ENCODE measurements at places on chromosomes 2 and 18. TPM values are rescaled to one million over a fixed set of nuclear protein-coding genes. Genes with fewer than 3 reads are reported as not detected.
A peak's percentile ranks its signal among the peaks of the same experiment; 100 is the strongest.

DNA sequence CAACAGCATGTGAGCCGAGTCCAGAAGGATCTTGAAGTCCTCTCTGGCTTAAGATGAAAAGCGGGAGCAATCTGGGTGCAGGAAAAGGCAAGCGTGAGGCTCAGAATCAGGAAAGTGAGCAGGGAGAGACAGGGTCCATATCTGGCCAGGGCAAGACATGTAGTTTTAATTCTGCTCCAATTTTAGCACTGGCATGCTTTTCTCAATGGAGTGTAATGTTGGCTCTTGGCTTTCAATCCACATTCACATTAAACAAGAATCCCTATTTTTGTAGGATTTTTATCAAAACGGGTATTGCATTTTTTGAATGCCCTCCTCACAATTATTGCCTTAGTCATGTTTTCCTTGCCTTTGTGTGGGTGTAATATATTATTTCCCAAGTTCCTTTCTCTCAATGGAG lies 6.0 kb downstream of the SPATA3 start:
- 0 out of 2 replicates have a peak, but pooled peaks cover 8% of the 10 kb centered on the region for H3K27me3 ChIP-seq
- DNase-seq: no peak
- H3K36me3 ChIP-seq: no peaks in the 10 kb centered on the region
- no peak overlapping the region for H3K4me3 ChIP-seq
- no peaks in the 10 kb centered on the region for H3K4me1 ChIP-seq

DNA sequence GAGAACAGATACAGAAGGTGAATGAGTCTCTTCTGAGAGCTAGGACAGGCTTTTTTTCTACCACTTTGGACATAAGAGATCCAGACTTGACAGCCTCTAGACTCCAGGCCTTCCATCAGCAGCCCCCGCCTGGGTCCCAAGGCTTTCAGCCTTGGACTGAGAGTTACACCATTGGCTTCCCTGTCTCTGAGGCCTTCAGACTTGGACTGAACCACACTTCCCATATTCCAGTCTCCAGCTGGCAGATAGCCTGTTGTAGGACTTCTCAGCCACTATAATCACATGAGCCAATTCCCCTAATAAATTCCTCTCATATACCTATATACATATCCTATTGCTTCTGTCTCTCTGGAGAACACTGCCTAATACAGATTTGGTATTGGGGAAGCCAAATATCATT lies 128.2 kb downstream of the MCFD2 start:
- no peaks in the 10 kb centered on the region for H3K36me3 ChIP-seq
- DNase-seq: no peak
- H3K4me3 ChIP-seq: no peak overlapping the region
- no peak overlapping the region for H3K27ac ChIP-seq
- H3K27me3 ChIP-seq: no peaks in the 10 kb centered on the region

DNA sequence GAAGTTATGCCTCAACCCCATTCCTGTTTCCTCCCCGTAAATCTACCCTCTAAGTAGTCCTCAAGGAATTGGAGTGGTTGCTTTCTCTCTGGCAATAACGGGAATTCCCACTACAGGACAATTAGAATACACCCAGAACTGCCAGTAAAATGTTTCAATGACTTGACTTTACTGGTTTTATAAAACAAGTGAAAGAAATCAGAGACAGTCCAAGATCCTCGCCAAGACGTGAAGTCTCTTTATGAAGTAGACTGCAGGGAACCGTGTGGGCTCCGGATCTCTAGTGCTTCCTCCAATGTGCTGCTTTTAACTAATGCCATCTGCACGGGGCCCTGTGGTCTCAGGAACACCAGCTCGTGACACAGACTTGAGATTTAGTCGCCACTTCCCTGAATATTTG lies 101.4 kb downstream of the CPO start:
- H3K4me1 ChIP-seq: peaks cover 24% of the 10 kb centered on the region
- DNase-seq: no peak
- no peak overlapping the region for H3K27ac ChIP-seq
- no peaks in the 10 kb centered on the region for H3K27me3 ChIP-seq
- no peaks in the 10 kb centered on the region for H3K36me3 ChIP-seq
- H3K4me3 ChIP-seq: no peak overlapping the region

GRCh38 chr2:22497789-22498188 lies 887.2 kb upstream of the KLHL29 start:
- no peak overlapping the region for H3K4me3 ChIP-seq
- no peak for DNase-seq
- H3K4me1 ChIP-seq: no peaks in the 10 kb centered on the region
- no peaks in the 10 kb centered on the region for H3K27me3 ChIP-seq
- no peak overlapping the region for H3K27ac ChIP-seq

DNA sequence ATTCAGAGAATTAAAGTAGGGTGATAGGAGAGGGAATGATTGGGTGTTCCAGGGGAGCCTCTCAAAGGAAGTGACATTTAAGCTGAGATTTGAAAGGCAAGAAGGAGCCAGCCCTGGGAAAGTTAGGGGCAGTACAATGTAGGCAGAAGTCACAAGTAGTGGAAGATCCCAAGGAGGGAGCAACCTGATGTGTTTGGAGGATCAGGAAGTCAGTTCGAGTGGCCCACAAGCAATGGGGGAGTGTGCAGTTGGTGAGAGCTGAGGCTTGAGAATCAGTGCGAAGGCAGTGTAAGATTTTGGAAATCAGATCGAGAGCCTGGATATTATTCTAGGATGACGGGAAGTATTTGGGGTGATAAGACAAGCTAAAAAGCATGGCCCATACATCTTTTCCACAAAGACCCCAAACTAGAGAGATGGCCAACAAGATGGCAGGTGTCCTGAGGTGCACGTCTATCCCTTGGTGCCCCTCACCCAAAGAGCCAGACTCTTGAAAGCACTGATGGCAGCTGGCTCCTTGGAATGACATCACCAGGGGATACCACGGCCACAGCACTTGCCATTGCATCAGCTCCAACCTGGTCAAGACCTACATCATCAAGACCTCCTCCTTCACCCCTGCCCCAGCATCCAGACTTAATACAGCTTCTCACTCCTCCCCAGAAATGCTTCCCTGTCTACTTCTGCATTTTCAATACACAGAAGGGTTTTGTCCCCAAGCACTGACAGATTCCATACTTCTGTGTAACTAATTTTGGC lies 127.3 kb downstream of the BCL2 start:
- no peak for DNase-seq
- no peak overlapping the region for H3K27ac ChIP-seq
- H3K36me3 ChIP-seq: no peaks in the 10 kb centered on the region
- H3K27me3 ChIP-seq: no peaks in the 10 kb centered on the region
- H3K4me1 ChIP-seq: no peaks in the 10 kb centered on the region

- no peak overlapping the region for H3K27ac ChIP-seq
- H3K4me3 ChIP-seq: no peak overlapping the region
- H3K4me1 ChIP-seq: peaks cover 8% of the 10 kb centered on the region
- no peaks in the 10 kb centered on the region for H3K36me3 ChIP-seq
These were observed 205.8 kb downstream of the SEPTIN10 start for GRCh38 chr2:109408043-109408335.

- H3K27ac ChIP-seq: no peak overlapping the region
- H3K36me3 ChIP-seq: no peaks in the 10 kb centered on the region
- H3K4me1 ChIP-seq: peaks cover 35% of the 10 kb centered on the region
These were observed 10.5 kb downstream of the ONECUT2 start for GRCh38 chr18:57445488-57446319.

DNA sequence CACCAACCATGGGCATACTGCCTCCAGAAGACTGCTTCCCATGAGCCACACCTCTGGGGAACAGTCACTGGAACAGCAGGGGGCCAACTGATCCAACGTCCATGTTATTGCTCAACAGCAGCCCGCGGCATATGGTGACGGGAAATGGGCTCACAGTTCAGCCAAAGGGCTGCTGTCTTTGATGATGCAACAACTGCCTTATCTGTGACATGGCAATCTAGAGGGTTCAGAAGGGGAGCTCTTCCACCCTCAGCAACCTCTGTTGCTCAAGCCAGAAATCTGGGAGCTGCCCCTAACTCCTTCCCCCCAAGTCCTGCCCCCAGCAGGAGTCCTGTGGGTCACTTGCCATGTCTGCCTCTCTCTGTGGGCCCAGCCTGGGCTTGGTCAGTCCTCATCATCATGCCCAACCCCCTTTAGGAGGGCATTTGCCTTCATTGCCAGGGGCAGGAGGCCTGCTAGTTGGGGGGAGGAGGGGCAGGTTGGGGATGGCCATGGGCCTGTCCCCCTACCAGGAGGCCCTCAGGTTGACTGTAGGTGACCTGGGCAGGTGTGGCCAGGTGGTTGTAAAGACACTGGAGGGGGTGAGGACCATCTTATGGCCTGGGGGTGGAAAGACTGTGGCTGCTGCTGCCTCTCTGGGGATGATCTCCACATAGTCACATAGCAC lies 212.9 kb downstream of the CYP26B1 start:
- H3K4me3 ChIP-seq: no peak overlapping the region
- no peak for DNase-seq
- H3K27ac ChIP-seq: no peak overlapping the region
- H3K27me3 ChIP-seq: no peaks in the 10 kb centered on the region
- H3K36me3 ChIP-seq: no peaks in the 10 kb centered on the region

- DNase-seq: no peak
- peak overlapping the region; percentile 82 for H3K4me3 ChIP-seq
- H3K4me1 ChIP-seq: peaks cover 32% of the 10 kb centered on the region
- H3K27ac ChIP-seq: no peak overlapping the region
- peaks cover 94% of the 10 kb centered on the region for H3K27me3 ChIP-seq
These were observed 1.9 kb upstream of the SIX2 start for GRCh38 chr2:45011121-45011520.

DNA sequence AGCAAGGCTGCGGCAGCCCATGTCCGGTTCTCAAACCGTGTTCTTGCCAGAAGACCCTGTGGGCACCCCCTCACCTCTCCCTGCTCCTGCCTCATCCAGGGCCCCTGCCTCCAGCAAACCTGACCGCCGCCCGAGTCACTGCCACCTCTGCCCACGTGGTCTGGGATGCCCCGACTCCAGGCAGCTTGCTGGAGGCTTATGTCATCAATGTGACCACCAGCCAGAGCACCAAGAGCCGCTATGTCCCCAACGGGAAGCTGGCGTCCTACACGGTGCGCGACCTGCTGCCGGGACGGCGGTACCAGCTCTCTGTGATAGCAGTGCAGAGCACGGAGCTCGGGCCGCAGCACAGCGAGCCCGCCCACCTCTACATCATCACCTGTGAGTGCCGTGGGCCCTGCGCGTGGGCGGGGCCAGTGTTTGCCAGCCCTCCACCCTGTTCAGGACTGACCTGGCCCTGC lies 32.2 kb downstream of the MTERF4 start:
- H3K4me1 ChIP-seq: no peaks in the 10 kb centered on the region
- DNase-seq: peak; percentile 64
- no peaks in the 10 kb centered on the region for H3K36me3 ChIP-seq
- H3K4me3 ChIP-seq: no peak overlapping the region

GRCh38 chr2:238403632-238404405 lies 22.9 kb upstream of the ASB1 start:
- no peak overlapping the region for H3K4me3 ChIP-seq
- H3K4me1 ChIP-seq: no peaks in the 10 kb centered on the region
- H3K36me3 ChIP-seq: no peaks in the 10 kb centered on the region
- H3K27ac ChIP-seq: no peak overlapping the region
- no peak for DNase-seq

DNA sequence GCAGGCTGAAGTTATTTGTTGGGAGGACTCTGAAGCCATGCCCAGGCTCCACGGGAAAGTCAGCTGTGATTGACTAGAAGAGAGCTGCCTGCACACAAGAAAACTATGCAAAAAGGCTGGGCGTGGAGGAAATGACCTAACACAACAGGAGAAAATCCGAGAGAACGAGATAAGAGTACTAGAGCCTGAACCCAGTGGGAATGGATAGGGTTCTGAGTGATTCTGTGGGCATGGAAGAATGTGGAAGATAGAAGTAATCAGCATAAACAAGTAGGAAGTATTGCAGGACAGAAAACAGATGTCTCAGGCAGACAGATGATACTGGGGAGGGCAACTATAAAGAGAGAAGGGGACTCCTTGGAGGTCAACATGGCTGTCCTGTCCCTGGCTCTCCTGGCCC lies 12.1 kb upstream of the COPS8 start:
- no peaks in the 10 kb centered on the region for H3K4me1 ChIP-seq
- no peak overlapping the region for H3K27ac ChIP-seq
- H3K36me3 ChIP-seq: no peaks in the 10 kb centered on the region
- no peak overlapping the region for H3K4me3 ChIP-seq
- H3K27me3 ChIP-seq: no peaks in the 10 kb centered on the region

GRCh38 chr18:9426753-9427152 lies 48.6 kb upstream of the RALBP1 start:
- H3K27ac ChIP-seq: no peak overlapping the region
- peaks cover 3% of the 10 kb centered on the region for H3K36me3 ChIP-seq
- H3K4me1 ChIP-seq: no peaks in the 10 kb centered on the region
- no peak for DNase-seq

DNA sequence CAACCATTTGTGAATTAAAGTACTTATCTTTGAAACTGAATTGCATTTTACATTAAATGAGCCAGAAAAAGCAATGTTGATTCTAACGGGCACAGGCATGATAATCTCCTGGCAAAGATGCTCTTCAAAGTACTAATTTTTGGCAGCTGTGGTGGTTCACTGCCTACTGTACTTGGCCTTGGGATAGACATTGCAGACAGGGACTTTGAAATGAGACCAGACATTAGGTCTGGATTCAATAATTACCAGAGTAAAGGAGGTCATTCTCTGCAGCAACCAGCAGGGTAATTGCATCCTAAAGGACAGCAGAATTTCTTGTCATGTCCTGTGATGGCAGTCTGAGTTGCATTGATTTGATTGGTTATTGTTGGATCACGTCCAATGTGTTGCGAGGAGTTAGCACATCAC lies 986.5 kb downstream of the TDRD15 start:
- H3K27me3 ChIP-seq: no peaks in the 10 kb centered on the region
- DNase-seq: peak; percentile 2
- no peak overlapping the region for H3K27ac ChIP-seq
- no peaks in the 10 kb centered on the region for H3K4me1 ChIP-seq
- no peaks in the 10 kb centered on the region for H3K36me3 ChIP-seq

GRCh38 chr2:148362144-148362796 lies 282.3 kb upstream of the EPC2 start:
- peak; percentile 28 for DNase-seq
- no peaks in the 10 kb centered on the region for H3K36me3 ChIP-seq
- H3K27me3 ChIP-seq: no peaks in the 10 kb centered on the region
- peaks cover 13% of the 10 kb centered on the region for H3K4me1 ChIP-seq
- no peak overlapping the region for H3K4me3 ChIP-seq
- H3K27ac ChIP-seq: no peak overlapping the region

The HJURP gene
- total RNA-seq: 49.2 TPM

The ABCG8 gene
- total RNA-seq: 0.31 TPM

The YPEL5 gene
- total RNA-seq: 31.1 TPM

The MYOM1 gene
- 0.38 TPM for total RNA-seq

The MAL gene
- total RNA-seq: 2.6 TPM

The TIMM21 gene
- 33.0 TPM for total RNA-seq

The UNC80 gene
- 0.47 TPM for total RNA-seq

The DTNA gene
- 25.1 TPM for total RNA-seq
